ENCODE measurements at places on chromosomes 4 and X.

DNA sequence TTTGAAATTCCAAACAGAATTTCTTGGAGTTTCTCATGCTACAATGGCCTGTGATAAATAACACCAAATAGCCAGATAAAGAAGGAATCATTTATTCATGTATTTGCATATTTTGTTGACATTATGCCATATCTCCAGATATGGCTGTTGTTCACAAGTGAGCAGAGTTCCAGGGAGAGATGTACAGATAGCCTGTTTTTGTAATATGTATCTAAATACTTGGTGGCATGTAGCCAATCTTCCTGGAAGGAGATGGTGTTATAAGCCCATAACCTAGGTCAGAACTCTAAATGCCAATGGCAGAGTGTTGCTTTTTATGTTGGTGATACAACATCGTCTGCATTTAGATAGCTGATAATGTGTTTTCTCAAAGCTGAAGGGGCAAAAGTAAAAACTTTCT is 292.2 kb downstream of the FBXO8 start:
- DNase-seq, result no peak

GRCh38 chr4:125316791-125317524 is 2.2 kb downstream of the FAT4 start:
- no peak for DNase-seq

DNA sequence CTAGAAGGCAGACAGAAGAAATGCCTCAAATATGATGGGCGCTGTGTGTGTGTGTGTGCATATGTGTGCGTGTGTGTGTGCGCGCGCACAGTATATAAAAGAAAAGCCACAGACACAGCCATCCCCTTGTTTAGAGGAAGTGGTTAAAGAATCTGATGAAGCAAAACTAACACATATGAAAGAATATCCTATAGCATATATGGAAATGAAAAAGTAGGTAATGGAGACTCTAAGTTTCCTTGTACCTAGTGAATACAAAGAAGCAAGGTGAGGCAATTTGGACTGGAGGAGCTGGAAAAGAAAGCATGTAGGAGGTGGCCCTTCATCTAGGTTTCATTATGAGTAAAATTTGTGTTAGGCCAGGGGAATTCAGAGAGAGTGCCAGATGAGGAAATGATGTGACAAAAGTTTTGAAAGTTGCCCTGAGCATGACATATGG is 58.6 kb upstream of the MCF2 start:
- no peak for DNase-seq

DNA sequence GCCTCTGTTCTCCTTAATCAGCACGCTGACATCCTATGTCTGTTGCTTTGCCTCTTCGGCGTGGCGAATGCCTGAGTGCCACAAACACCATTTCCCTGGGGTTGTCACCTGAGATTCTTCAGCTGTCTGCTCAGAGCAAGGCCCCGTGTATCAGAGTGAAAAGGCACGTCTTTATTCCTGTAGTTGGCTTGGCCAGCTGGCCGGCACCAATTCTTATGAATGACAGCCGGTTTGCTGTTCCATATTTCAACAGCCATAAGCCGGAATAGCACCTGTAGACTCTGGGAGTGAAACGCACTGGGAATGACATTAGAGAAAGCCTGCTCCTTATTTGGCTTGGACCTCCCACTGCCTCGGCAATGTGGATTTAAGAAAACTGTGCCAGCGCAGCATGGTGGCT is 89.3 kb downstream of the MGST2 start:
- no peak for DNase-seq

All from stimulated activated CD4-positive, alpha-beta T cell treated with anti-CD3 and anti-CD28 coated beads, Interleukin-4, amount 100 ng/mL, for 24 hours (primary cell).